ENCODE measurements at places on chromosomes 3 and 15. TPM values are rescaled to one million over a fixed set of nuclear protein-coding genes. Genes with fewer than 3 reads are reported as not detected.

GRCh38 chr3:55807210-55807609 lies 320.1 kb upstream of the WNT5A start:
- ATAC-seq, result no peak

- no peak for ATAC-seq
These were observed 254.1 kb upstream of the ZNF717 start for GRCh38 chr3:76039431-76039830.

The NRROS gene
- 26.5 TPM for total RNA-seq

DNA sequence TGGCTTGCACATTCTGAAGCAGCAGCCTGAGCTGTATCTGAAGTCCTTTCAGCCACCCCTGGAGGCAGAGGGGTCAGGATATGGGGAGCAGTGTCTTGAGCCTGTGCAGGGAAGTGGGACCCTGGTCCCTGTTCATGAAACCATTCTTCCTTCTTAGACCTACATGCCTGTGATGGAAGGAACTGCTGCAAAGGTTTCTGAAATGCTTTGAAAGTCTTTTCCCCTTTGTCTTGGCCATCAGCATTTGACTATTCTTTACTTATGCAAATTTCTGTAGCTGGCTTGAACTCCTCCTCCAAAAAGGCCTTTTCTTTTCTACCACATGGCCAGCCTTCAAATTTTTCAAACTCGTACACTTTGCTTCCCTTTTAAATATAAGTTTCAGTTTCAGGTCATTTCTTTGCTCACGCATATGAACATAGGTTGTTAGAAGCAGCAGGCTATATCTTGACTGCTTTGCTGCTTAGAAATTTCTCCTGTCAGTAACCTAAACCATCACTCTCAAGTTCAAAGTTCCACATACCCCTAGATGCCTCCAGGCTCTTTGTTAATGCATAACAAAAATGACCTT lies 62.3 kb downstream of the GALK2 start:
- no peak for ATAC-seq

GRCh38 chr3:127990051-127990450 lies 62.2 kb upstream of the SEC61A1 start:
- no peak for ATAC-seq

- no peak for ATAC-seq
These were observed 143.3 kb downstream of the CHDH start for GRCh38 chr3:53702776-53703530.

The DTX3L gene
- 44.0 TPM for total RNA-seq

GRCh38 chr3:131303848-131304247 lies 77.7 kb upstream of the NUDT16 start:
- ATAC-seq, result no peak

GRCh38 chr3:58459160-58459559 lies 25.5 kb upstream of the PDHB start:
- no peak for ATAC-seq

The SNRPN gene
- 38.5 TPM for total RNA-seq

DNA sequence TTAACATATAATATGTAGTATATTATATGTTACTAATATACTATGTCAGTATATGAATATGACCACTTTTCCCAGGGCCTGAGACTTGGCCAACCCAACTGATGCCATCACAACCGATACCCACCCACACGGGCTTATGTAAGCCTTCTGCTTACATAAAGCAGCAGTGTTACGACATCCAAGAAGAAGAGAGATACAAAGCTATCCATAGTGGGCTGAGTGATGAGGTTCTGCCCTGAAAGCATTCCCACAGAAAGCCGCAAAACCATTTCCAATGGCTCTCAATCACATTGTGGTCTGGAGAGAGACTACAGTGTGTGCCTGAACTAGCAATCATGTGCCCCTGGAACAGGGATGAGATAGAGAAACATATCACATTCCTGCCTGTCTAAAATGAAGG lies 177.9 kb downstream of the PLOD2 start:
- ATAC-seq, result no peak
